ENCODE measurements at places on chromosomes 13 and 19.

- DNase-seq, result no peak
Measured at GRCh38 chr13:49322702-49323101, 75.0 kb downstream of the CDADC1 start.

GRCh38 chr13:52711286-52711685 lies 28.3 kb downstream of the CNMD start:
- no peak for DNase-seq

- no peak for DNase-seq
Measured at GRCh38 chr19:31110336-31110735, 238.9 kb downstream of the TSHZ3 start.

DNA sequence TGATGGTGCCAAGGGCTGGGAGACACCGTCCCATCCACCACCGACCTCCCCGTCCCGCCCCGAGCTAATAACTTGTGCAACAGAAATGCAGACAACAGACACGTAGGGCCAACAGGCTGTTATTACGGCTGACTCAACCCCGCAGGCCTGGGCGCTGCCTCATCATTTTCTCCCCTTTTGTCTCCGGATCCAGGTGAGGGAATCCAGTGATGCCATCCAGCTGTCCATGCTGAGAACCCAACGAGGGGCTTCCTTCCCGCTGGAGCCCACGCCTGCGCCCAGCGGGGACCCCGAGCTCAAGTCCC lies 6.4 kb upstream of the DIRAS1 start:
- DNase-seq, result no peak

DNA sequence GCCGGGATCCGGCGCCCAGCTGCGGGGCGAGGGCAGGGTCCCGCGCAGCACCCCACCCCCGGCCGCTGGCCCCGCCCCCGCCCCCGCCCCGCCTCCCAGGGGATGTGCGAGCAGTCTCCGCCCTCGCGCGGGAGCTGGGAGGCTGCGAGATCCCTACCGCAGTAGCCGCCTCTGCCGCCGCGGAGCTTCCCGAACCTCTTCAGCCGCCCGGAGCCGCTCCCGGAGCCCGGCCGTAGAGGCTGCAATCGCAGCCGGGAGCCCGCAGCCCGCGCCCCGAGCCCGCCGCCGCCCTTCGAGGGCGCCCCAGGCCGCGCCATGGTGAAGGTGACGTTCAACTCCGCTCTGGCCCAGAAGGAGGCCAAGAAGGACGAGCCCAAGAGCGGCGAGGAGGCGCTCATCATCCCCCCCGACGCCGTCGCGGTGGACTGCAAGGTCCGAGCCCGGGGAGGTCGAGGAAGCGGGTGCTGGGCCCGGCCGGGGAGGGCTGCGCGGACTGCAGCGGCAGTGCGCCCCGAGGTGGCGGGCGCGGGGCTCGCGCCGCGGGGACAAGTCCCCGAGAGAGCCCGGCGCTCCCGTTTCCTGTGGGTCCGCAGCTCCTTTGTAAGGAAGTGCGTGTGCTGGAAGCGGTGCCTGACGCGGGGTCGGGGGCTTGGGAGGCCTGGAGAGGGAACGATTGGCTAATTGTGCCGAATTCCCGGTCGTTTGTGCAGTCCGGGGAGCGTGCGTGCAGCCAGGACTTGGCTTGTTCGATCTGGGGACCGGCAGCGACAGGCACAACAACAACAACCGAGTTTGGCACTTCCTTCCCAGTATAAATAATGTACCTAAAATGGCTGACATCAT lies at the start of gene ITM2B:
ITM2B (plus strand) TSS at position 161 of the 843 bp plus-strand sequence; CDS start at position 316, 155 bp downstream.
- DNase-seq, result peak; percentile 75

GRCh38 chr13:113776231-113777125 lies 17.5 kb downstream of the TMEM255B start:
- DNase-seq, result no peak
